Dermis blood vessel endothelial cell (primary cell): ENCODE measurements at places on chromosomes 1 and 21.

- no peak for DNase-seq
These were observed 42.1 kb downstream of the LRRC8B start for GRCh38 chr1:89566761-89567174.

DNA sequence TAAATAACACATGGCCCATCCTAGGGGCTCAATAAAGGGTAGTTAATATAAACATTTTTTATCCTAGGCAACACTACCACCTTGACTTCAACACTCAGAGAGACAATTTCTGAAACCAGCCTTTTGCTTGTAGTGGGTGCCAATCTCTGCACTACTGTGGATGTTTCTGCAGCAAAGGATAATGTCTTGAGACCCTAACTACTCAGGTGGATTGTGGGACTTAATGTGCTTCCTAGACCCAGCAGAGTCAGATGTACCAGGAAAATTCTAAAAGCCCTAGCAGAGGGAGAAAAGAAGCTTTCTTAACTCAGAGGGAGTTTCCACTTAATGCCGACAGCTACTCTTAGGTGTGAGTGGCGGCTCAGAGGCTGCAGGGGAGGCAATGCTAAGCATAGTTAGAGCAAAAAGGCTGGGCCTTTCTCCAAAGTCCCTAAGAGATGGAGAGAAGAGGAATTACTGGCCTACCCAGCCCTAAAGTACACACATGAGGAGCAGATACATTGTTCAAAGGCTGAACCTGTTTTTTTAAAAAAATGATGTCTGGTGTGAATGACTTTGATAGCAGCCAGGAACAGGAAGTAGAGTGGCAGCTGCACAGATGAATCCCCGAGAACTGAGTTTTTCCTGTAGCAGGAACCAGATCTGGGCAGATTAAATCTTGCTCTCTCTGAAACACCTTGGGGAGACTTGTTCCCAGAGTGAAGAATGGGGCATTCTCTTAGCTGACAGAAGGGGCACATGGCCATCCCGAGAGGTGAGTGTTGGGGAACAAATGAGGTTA is 33.5 kb upstream of the ABCD3 start:
- DNase-seq, result peak; percentile 40

DNA sequence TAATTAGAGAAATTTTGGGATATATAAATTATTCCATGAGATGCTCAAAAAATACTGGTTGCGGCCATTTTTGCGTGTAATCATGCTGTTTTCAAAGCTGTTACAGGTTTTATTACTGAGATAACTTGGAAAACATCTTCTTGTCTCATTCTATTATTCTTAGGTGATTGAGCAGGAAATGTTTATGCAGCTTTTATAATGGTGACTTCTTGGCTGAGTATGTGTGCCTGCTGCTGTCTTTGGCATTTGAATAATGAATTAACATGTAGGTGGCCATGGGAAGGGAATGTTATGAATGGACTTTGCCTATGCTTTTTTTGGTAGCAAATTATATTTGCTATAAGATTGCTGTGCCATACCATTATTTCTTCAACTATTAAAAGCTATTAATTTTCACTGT is 52.5 kb downstream of the RASAL2 start:
- DNase-seq, result peak; percentile 34

- DNase-seq, result no peak
These were observed 42.3 kb downstream of the HLX start for GRCh38 chr1:220921498-220921897.

DNA sequence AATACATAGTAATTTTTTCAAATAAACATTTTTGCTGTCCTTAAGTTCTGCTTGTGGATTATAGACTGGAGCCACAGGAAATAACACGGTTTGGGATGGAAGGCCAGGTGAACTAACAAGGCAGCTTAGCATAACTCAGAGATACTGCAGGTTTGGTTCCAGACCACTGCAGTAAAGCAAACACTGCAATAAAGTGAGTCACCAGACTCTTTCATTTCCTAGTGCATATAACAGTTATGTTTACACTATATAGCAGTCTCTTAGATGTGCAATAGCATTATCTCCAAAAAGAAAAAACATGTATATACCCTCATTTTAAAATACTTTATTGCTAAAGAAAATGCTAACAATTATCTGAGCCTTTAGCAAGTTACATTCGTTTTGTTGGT is 22.0 kb downstream of the LRRC42 start:
- no peak for DNase-seq

DNA sequence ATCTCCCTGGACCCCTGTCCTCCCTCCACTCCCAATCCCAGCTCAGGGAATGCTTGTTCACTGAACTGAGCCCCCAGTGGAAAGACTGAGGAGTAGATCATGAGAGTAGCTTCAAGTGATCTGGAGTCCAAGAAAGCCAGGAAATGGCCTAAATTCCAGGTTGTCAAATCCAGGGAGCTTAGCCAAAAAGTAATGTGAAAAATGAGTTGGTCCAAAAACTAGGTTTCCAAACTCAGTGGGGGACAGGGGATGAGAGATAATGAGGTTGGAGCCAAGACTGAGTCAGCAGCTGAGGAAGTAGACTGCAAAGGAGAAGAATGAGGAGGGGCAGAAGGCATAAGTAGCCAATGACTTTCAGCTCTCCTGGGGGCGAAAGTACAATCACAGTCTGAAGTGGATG is 284.1 kb upstream of the BEND5 start:
- no peak for DNase-seq

- DNase-seq, result no peak
These were observed 379.9 kb downstream of the PTBP2 start for GRCh38 chr1:97101509-97101908.

- DNase-seq, result peak; percentile 58
These were observed 810 bp upstream of the HLX start for GRCh38 chr1:220878191-220879075.

DNA sequence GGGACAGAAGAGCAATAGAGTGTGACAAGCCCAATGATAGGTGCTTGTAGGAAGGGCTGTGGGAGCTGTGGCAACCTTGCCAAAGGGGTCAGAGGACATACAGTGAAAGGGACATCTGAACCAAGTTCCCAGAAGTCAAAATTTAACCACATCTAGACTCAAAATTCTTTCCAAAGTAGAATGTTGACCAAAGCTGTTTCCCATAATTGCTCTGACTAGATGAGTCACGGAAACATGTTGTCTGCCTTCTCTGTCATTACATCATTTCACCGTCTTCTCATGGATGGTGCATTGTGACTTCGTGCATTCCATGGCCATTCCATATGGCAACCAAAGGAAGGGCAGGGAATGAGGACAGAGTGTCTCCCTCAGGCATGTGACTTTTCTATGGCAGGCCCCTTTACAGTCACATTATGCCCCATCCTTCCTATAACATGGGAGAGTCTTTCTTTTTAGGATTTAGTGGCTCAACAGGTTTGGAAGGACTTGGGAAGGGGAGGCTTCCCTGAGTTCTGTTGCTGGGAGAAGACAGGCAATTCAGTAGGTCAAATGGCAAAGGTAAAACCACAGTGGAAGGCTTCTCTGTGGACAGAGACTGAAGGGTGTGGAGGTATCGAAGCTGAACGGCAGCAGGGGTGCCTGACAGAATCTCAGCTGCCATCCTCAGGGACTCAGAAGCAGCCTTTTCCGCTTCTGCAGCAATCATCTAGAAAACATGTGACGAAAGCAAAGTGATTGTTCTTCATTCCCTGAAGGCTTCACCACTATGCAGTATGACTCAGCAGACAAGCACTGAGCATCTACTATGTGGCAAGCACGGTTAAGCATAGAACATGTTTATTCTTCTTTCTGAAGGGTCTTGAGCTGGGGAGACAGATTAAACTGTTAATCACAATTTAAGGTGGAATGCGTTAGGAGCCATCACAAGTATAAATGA is 24.7 kb downstream of the NPHS2 start:
- peak; percentile 39 for DNase-seq

DNA sequence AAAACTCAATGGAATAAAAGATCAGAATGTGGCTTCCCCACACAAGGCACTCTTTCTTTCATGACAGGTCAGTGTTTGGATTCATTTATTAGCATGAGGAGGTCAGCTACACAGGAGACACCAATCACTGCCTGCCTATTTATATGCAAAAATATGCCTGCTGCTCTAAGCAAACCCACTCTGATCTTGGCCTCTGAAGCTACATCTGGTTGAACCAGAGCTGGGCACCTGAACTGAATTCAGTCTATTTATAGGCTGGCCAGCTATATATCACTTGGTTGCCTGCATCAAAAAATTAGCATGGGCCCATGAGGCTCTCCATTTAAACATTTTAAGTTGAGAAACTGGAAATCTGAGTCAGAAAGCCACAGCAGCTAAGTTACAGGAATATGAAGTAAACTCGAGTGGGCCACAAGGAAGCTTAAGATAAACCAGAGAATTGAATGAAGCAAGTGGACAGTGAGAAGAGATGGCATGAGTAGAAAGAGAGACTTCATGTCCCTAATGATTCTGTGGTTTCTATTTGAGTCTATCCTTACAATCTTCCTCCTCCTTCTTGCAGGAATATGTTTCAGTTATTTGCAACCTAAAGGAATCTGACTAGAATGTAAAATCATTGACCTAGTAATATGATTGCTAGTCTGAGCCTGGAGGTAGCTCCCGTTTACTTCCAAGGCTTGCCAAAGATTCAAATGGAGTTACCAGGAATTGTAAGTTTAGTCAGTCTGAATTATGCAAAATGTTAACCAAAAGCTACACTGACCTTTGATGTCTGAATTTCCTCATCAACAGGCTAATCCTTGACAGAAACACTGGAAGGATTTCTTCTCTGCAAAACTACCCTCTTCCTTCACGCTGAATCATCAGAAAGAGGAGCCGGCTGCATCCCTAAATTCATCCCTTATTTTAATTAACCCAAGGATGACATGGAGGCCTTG is 17.7 kb downstream of the DDAH1 start:
- no peak for DNase-seq

DNA sequence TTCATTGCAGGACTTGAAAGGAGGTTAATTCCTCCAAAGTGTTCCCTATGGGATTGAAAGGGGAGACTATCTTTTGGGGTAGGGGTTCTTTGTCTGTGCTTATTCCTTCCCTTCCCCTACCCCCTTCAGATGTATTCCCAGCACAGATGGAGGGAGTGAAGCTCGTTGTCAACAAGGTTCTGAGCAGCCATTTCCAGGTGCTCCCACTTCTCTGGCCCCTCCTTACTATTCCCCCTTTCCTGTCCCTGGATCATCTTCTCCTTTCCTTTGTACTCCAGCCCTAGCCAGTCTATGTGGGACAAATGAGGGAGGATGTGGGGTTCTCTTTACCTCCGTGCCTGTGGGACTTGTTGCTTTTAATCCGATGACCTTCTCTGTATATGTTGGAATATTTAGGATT is 899 bp downstream of the TOMM40L start:
- no peak for DNase-seq

GRCh38 chr21:32423320-32424190 is 11.0 kb downstream of the EVA1C start:
- no peak for DNase-seq

DNA sequence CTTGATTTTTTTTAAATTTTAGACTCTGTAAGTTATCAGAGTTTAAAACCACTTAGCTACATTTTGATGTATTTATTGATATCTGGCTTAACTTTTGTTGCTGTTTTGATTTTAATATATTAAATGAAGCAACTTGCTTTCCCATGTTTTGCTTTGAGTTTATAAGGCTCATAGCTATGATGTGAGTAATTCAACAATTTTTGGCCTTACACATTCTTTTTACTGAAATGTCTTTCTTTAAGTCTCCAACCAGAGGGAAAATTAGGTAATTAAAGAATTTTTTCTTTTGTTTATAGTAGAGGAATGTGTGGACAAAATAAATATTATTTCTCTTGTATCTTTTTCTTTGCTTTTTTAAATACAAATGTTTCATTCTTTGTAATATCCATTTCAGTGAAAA is 258.3 kb upstream of the ADAMTS5 start:
- no peak for DNase-seq
